ENCODE measurements at places on chromosomes 12 and 14. TPM values are rescaled to one million over a fixed set of nuclear protein-coding genes. Genes with fewer than 3 reads are reported as not detected.

DNA sequence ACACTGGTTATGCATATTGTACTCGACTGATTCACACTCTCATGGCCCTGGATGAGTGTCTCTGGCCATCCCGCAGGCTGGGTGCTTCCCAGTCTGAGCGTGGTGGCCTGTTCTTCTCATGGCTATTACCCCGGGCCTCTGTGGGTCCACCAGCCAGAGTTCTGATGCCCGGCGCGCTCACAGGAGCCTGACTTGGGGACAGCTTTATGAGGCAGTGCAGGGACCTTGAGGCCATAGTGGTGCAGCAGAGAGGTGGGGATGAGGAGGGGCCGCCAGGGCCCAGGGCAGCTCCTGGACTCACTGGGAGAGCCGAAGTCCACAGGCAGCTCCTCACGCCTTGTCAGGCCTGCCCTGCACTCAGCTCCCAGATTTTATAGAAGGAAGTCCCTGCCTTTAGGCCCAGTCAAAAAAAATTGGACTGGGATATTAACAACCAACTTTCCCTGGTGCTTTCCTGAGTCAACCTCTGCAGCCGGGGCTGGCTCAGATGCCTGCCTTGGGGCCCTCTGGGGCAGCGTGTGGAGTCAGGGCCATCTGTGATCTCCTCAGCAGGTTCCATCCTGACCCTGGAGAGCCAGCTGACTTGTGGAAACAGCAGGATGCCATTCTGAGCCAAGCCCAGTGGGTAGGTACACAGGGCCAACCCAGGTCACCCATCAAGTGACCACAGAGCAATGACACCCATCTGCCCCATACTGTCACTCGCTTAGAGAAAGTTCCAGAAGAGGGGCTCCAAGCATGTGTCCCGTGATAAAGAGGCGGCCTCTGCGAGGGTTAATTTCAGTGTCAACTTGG lies 89.4 kb upstream of the DIO3 start:
- DNase-seq: peak; percentile 1

DNA sequence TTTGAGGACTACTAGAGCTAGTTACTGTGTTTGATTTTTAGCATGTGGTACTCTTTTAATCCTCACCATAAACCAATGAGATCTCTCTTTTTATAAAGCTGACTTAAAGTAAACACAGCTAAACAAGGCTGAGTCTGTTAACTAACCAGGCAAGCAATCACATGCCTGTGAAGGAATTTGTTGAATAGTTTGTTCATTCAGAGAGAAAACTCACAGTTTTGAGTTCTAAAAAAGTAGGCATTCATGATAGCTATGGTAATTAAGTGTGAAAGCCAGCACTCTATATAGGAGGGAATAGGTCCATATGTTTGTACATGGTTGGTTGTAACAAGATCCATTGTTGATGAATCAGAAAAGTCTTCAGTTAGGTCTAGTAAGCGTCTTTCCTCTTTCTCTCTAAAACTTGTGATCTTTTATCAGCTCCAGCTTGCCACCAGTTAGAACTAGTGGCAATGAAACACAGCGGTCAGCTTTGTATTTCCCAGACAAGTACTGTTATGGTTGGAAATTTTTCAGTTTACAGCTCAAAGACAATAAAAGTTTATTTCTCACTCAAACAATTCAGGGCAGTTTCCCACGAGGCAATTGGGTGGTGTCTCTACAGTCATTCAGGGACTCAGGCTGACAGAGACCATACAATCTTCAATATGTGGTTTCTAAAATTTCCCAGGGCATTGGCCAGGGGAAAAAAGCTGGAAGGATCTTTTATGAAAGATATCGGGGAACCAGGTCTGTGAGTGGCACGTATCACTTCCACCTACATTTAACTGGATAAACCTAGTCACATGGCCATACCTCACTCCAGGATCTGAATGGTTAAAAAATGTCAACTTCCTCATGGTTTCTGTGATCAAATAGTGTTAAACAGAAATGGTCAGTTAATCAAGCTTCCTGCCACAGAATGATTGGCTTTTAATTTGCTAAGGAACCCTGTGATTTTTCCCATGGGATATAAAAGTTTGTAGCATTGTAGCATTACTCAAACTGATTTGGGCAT lies 203.1 kb downstream of the KIF21A start:
- DNase-seq: no peak

DNA sequence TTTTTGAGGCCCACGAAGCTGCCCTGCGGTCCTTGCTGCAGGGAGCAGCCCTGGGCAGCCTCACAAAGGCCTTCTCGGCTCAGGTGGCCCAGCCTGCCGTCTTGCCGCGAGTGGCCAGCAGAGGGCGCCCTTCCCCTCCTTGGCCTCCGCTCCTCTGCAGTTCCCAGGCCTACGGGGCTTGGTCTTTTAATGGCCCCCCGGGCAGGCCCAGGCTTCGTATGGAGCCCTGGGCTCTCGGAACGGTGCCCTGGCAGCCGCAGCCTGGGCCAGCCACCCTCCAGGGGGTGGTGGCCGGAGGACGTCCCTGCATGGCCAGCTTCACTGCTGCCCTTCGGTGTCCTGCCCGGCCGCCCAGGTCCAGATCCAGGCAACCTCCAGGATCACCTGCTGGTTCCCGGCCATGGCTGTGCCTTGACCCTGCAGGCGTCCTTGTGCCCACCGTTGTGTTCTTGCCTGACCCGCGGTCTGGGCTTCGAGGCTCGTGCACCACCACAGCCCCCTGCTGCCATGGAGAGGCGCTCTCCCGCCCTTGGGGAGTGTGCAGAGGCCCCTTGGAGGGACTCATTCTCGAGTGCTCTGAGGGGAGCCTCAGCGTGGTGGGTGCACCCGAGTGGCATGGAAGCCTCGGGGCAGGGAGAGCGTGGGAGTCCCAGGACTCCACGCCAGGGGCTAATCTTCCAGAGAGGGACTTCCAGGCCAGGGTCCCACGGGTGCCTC lies 9.4 kb downstream of the ASPG start:
- peak; percentile 49 for DNase-seq

PFDN5 gene
- 538 TPM for total RNA-seq

PLXNC1 gene
- 11.6 TPM for total RNA-seq

All from omental fat pad (tissue), 4 donors.